Activated T-helper 1 cell treated with anti-CD3 and anti-CD28 coated beads, Interleukin-2, amount 50 U/mL, for 16 hours (primary cell): ENCODE measurements at places on chromosomes 1 and 21.

DNA sequence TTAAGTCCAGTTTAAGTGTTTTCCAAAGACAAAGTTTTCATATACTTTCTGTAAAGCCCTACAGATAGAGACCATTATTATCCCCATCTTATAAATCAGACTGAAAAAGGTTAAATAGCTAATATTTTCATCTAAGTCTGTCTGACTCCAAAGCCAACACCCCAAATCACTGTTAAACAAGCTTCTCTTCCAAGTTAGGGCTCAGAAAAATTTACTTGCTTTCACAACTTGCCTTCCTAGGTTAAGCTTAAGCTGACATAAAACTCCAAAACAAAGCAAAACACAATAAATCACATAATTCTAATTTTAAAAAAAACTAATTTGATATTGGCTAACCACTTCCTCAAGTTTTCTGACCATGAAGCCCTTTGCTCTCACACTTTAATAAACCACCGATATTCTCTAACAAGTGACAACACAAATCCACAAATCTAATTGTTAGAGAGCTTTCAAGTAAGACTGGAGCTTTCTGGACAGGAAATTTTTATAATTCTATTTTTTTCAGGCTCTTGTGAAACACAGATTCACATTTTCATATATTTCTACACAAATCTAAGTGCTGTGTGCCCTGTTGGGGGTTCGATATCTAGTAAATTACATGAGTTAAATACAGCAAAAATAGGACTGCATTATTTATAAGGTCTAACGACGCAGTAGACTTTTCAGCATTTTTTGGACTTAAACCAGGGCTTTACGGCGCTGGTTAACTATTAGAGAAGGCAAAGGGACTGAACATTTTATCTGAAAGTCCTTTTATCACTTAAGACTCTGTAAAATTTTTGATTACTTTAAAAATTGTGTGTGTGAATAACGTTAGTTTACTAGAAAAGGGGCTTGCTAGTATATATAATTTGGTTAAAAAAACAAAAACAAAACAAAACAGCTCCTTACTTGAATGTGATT lies 2.1 kb downstream of the GNG12 start:
- DNase-seq: no peak

DNA sequence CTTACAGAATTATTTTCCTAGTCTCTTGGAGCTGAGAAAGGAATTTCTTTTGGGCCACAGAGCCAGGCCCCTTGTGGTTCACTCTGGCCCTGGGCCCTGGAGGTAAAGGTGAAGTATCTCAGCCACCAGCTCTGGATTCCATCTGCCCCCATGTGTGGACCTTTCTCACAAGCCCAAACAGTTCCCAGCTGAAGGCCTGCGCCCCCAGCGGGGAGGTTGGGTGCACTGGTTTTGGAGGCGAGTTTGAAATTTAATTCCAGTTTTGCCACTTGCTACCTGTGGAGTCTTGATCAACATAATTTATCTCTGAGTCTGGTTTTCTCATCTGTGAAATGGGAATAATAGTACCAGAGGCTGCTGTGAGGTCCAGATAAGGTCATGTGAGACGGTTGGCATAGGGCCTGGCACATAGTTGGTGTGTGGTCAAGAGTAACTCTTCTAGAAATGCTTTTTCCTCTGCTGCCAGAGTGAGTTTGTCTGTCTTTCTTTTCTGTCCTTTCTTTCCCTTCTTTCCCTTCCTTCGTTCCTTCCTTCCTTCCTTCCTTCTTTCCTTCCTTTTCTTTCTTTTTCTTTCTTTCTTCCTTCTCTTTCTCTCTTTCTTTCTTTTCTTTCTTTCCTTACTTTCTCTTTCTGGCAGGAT lies 6.1 kb downstream of the AGTRAP start:
- no peak for DNase-seq

DNA sequence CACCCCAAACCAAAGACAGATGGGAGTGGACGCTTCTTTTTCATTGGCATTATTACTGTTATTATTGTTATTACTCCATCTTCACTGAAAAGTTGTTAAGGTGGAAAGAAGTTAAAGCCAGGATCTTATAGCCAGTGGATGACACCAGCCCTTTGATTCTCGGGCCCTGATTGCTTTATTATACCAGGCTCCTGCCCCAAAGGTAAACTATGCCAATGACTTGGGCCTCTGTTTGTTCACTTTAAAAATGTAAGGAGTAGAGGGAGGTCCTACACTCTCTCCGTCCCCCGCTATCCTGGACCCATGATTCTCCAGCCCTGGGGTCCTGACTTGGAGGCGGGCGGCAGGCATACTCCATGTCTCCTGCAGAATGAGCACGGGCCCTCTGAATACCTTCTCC lies 106.8 kb downstream of the TOMM20 start:
- no peak for DNase-seq

DNA sequence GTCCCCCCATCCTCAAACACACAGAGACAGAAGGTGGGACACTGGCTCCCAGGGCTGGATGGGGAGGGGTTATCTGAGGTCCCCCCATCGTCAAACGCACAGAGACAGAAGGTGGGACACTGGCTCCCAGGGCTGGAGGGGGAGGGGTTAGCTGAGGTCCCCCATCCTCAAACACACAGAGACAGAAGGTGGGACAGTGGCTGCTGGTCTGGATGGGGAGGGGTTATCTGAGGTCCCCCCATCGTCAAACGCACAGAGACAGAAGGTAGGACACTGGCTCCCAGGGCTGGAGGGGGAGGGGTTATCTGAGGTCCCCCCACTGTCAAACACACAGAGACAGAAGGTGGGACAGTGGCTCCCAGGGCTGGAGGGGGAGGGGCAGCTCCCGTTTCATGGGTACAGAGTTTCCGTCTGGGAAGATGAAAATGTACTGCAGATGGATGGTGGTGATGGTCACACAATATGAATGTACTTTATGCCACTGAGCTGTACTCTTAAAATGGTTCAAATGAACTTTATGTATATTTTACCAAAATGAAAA lies 69.2 kb downstream of the SCCPDH start:
- DNase-seq: no peak

- DNase-seq: no peak
Measured at GRCh38 chr1:201659572-201659971, 120.6 kb downstream of the NAV1 start.

GRCh38 chr1:45687754-45688740 lies at the start of gene TMEM69:
TSS of gene TMEM69 (plus strand) at chr1:45688181. CDS start at chr1:45691069, 2,888 bp downstream.
- peak; percentile 45 for DNase-seq

DNA sequence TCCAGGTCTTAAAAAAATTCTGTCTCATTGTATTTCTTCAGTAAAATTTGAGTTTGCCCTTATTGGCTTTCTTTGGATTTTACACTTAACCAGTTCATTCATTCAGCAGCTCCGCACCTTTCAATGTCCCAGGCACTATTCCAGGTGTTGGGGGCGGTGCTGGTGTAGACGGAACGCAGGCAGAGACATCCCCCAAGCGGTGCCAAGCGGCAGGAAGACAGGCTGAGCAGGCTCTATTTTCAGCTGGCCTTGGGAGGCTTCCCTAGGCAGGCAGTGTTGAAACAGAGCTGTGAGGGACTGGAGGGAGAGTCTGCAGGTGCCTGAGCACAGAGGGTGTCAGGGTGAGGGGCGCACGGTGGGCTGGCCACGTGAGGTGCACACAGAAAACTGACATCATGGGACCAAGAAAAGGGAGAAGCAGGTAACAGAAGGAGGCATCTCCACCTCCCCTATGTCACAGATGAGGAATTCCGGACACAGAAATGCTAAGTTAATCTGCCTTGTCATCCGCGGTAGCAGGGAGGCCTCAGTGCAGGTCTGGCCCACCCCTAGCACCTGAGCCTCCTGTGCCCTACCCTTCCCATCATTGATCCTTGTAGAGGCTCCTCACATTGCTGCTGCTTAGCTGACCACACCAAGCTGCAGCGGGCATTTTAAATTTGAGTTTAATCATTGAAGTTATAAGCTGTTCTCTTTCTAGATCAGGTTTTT lies 40.8 kb downstream of the SLC37A1 start:
- DNase-seq: no peak

GRCh38 chr1:204380293-204380831 lies 20.6 kb upstream of the PLEKHA6 start:
- no peak for DNase-seq

DNA sequence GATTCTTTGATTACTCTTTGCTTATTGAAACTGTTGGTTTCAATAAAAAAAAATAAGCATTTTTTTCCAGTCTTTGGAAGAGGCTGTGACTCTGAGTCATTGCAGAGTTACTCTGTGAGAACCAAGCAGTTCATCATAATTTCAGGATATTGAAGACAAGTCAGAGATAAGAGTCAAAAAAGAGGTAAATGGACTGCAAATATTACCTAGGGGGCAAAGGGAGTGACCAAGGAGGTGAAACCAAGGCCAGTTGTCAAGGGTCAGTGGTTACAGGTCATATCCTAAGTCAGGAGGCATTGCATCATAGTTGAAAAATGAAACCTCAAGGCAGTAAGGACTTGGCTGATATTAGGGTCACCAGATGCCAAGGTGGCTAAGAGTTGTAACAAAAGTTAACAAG lies 597.1 kb upstream of the USP24 start:
- no peak for DNase-seq

DNA sequence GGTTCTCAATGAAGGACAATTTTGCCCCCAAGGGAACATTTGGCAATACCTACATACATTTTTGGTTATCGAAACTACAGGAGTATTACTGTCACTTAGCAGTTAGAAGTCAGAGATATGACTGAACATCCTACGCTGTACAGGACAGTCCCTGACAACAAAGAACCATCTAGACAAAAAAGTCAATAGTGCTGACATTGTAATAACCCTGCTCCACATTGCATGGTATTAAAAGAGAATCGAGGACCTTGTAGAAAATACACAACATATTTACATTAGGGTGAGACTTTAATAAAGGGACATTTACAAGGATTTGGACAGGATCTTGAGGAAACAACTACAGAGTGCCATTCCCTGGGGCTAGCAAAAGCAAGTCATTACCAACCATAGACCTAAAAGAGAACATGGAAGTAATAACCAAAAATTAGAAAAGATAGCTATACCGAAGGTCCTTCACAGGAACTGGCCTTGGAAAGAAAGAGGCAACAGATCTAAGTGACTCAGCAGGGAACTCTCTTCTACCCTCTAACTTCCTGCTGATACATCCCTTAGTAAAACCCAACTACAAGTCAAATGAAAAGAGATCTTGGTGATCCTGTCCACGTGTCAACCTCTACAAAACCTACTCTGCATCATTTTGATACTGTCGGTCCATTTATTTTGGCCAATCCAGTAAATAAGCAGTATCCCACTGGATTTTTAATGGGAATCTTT lies 40.2 kb downstream of the ANGPTL3 start:
- no peak for DNase-seq

DNA sequence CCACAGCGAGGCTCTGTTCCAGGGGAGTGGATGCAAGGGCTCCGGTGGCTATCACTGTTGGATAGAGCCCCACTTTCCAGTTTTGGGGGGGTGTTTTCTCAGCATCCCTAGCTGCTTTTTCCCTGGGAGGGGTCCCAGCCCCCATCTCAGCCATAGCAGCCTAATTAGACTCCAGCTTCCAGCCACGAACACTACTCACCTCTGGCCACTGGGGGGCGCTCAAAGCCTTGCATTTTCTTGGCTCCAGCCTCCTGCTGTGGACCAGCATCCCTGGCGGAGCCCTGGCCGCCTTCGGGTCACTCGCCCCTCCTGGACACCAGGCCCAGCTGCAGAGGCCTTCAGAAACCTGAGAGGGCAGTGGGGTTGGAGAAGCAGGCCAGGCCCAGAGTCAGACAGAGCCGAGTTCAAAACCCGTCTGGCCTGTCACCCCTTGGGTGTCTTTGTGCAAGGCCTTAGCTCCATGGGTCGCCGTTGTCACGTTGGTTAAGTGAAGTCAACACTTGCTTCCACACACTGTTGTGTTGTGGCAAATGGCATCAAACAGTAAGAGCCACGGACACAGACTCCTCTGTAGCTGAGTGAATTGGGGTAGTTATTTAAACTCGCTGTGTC lies 93.5 kb upstream of the ACTL8 start:
- peak; percentile 20 for DNase-seq

DNA sequence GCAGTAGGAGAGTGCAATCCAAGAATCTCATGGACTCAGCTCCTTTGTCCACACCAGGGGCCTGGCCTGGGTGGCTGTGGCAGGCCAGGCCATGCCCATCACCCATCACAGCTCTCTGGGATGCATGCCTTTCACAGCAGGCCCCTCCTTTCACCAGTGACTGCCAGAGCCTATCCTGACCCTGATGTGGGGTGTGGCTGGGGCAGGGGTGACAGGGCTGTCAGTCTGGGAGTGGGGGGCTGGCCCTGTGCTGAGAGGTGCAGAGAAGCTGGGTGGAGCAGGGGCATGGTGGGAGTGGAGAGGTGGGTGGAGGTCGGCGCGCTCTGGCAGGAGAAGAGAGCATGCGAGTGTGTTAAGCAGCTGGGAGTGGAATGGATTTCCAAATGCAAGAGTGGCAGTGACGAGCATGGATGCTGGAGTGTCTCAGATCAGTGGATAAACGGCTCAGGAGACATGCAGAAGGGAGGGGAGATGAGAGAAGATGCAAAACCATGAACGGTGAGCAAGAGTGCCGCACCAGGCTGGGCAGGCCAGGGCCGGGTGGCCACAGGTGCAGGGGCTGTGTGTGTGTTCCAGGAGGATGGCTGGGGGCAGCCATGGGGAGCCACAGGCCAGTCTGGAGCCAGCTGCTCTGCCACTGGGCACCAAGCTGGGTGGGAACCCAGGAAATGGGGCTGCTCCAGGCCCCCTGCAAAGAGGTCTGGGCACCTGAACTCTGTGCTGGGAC lies 39.6 kb upstream of the EDN2 start:
- DNase-seq: no peak

GRCh38 chr1:3775490-3776230 lies 3.1 kb downstream of the SMIM1 start:
- no peak for DNase-seq

- DNase-seq: no peak
Measured at GRCh38 chr1:234331507-234331906, 41.7 kb upstream of the COA6 start.

DNA sequence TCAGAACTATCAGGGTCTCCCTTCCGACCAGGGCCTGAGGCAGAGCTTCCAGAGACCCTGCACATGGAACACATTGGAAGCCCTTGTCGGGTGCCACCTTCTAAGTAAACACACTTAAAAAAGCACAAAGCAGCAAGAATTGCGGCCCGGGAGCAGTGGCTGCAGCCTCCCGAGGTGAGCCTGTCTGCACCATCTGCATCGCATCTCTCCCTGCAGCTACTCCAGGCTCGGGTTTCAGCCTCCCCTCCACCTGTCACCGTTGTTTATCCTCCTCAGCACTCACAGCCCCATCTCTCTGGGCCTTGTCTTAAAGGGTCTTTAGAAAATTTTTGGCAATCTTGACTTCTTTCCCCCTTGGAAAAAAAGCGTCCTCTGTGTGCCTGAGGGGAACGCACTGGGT lies 95.1 kb upstream of the ARHGEF16 start:
- DNase-seq: no peak

GRCh38 chr1:150521196-150521968 lies 5.8 kb downstream of the FALEC start:
- DNase-seq: no peak

- DNase-seq: no peak
Measured at GRCh38 chr1:241081473-241081872, 275.5 kb downstream of the RGS7 start.

- no peak for DNase-seq
Measured at GRCh38 chr1:117128323-117129079, 7.0 kb upstream of the TRIM45 start.
